Heart left ventricle (tissue), 16 donors: ENCODE measurements at places on chromosomes 4 and X. TPM values are rescaled to one million over a fixed set of nuclear protein-coding genes. Genes with fewer than 3 reads are reported as not detected.

CT47C1 gene
- not detected for total RNA-seq

CSN1S1 gene
- not detected for total RNA-seq

- H3K36me3 ChIP-seq: no peaks in the 10 kb centered on the region
- H3K4me1 ChIP-seq: no peaks in the 10 kb centered on the region
- H3K27ac ChIP-seq: no peak overlapping the region
- no peaks in the 10 kb centered on the region for H3K27me3 ChIP-seq
- no peak for DNase-seq
- no peak overlapping the region for H3K4me3 ChIP-seq
Observed at GRCh38 chr4:13872155-13872554, 244.6 kb upstream of the BOD1L1 start.

- H3K27me3 ChIP-seq: no peaks in the 10 kb centered on the region
- no peak for DNase-seq
- no peak overlapping the region for H3K27ac ChIP-seq
- no peaks in the 10 kb centered on the region for H3K4me1 ChIP-seq
- no peak overlapping the region for H3K4me3 ChIP-seq
Observed at GRCh38 chr4:73434311-73434710, 1.7 kb upstream of the AFP start.

DNA sequence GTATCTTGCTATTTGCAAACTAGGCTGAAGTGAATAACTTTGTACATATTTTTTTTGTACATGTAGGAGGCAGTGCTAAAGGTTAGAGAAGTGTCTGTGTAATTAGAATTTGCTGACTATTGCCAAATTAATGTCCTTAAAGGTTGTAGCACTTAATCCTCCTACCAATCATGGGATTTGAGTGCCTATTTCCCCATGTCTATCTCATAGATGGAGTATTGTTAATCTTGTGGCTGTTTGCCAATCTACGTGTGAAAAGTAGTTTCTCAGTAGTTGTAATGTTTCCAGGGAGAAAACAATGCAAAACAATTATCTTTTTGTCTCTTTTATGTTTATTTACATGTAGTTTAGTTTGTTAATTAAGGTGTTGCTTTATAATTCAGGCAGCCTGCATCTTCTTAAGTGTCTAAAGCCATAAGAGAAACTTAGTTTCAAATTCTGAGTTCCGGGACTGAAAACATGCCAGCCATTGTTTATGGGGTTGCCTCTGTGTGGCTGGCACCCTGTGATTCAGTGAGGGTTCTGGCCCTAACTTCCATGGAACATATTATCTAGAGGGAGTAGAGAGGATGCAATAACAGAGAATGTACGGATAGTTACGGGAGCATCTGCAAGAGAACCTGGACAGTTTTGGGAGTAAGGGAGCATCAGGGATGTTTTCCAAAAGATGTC, 142.4 kb downstream of the KLHL8 start:
- no peak overlapping the region for H3K4me3 ChIP-seq
- H3K27me3 ChIP-seq: no peaks in the 10 kb centered on the region
- H3K4me1 ChIP-seq: peaks cover 53% of the 10 kb centered on the region
- DNase-seq: no peak

DNA sequence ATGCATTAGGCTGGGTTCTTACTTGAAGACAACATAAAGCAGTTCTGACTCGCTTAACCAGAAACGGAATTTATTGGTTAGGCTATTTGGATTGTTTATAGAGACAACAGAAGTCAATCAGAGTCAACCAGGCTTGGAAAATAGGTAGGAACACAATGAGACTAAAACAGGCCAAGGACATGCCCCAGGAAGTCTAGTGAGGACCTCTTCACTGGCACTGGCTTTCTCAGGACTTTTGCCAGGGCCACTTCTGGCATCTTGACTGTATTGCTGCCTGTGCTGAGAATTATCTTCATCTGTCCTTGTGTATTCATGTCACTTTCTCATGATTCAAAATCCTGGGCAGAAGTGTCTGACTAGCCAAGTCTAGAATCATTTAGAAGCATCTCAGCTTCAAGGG, 19.6 kb downstream of the PGAM4 start:
- H3K27me3 ChIP-seq: no peaks in the 10 kb centered on the region
- H3K36me3 ChIP-seq: no peaks in the 10 kb centered on the region
- H3K4me1 ChIP-seq: no peaks in the 10 kb centered on the region
- DNase-seq: no peak

DNA sequence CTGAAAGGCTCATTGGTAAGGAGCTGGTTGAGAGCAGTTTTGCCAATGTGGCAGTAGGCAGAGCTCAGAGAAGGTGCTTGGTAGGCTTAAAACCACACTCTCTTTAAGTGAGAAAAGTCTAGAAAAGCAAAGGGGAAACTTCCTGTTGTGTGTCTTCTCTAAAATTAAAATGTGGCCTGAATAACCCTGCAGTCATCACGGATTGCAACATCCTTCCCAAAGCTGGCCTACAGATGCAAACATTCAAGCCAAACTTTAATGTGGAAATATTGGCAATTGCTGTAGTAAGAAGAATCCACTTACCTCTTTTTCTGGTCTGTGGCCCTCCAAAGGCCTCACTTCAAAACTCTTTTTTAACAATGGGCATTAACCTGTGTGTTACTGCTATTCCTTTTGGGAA, 348.5 kb downstream of the OPHN1 start:
- peaks cover 7% of the 10 kb centered on the region for H3K4me1 ChIP-seq
- no peak overlapping the region for H3K4me3 ChIP-seq
- H3K27me3 ChIP-seq: no peaks in the 10 kb centered on the region
- H3K36me3 ChIP-seq: no peaks in the 10 kb centered on the region
- no peak overlapping the region for H3K27ac ChIP-seq

- no peaks in the 10 kb centered on the region for H3K4me1 ChIP-seq
- no peaks in the 10 kb centered on the region for H3K27me3 ChIP-seq
- no peaks in the 10 kb centered on the region for H3K36me3 ChIP-seq
- no peak overlapping the region for H3K4me3 ChIP-seq
- H3K27ac ChIP-seq: no peak overlapping the region
- DNase-seq: no peak
Observed at GRCh38 chr4:66567551-66567950, 897.3 kb upstream of the EPHA5 start.

DNA sequence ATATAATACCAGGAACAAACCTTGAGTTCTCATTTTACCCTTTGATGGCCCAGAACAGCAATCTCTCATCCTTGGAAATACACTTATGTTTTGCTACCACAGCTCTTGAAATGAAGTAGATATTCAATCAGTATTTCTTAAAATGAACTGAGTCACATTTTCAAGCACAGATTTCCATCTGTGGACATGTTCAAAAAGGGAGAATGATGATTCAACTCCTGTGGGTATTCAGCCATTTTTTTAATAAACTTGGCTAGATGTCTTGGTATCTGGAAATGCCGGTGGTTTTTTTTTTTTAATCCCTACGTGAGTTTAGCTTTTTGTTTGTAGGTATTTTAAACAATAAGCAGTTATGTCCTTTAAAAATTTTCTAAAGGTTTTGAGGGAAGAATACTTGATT, 64.2 kb upstream of the TRPC5OS start:
- H3K27ac ChIP-seq: no peak overlapping the region
- DNase-seq: no peak
- H3K4me1 ChIP-seq: no peaks in the 10 kb centered on the region
- no peaks in the 10 kb centered on the region for H3K27me3 ChIP-seq
- H3K4me3 ChIP-seq: no peak overlapping the region

- no peak overlapping the region for H3K4me3 ChIP-seq
- H3K4me1 ChIP-seq: peaks cover 8% of the 10 kb centered on the region
- H3K27me3 ChIP-seq: no peaks in the 10 kb centered on the region
- H3K36me3 ChIP-seq: no peaks in the 10 kb centered on the region
Observed at GRCh38 chr4:89784686-89785231, 52.2 kb downstream of the SNCA start.

GRCh38 chr4:6093671-6094070, 75.4 kb upstream of the C4orf50 start:
- H3K27ac ChIP-seq: no peak overlapping the region
- H3K36me3 ChIP-seq: no peaks in the 10 kb centered on the region
- no peaks in the 10 kb centered on the region for H3K4me1 ChIP-seq
- no peak for DNase-seq
- H3K4me3 ChIP-seq: no peak overlapping the region
